ENCODE measurements at places on chromosomes 13 and 19.
A peak's percentile ranks its signal among the peaks of the same experiment; 100 is the strongest.

DNA sequence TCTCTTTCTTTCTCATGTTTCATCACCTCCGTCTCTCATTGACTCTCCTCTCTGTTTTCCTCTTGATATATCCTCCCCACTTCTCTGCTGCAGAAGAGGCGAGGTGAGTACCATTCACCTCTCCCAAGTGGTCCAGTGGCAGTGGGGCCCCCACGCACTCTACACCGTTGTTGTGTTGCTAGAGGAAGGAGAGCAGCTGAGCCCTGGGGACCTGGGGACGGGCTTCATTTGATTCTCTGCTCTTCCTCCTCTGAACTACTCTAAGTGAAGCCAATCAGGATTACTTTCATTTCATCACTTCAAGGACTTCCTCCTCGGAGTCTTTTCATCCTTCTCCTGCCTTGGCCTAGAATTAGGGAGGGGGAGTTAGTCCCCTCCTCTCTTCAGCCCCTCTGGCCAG is 64.6 kb downstream of the CCNE1 start:
- DNase-seq: no peak

DNA sequence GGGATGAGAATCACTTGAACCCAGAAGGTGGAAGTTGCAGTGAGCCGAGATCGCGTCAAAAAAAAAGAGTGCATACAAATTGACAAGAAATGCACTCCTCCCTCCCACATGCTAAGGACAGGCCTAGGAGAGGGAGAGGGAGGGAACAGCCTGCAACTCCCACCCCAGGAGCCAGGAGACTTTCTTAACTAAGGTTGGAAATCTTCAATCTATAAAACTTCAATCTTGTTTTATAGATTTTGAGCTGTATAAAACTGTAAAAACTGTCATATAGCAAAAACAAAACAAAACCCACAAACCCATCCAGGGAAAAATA is 1.3 kb upstream of the SYCN start:
- DNase-seq: no peak

- DNase-seq: no peak
These were observed 6.9 kb downstream of the ZNF787 start for GRCh38 chr19:56114051-56114777.

DNA sequence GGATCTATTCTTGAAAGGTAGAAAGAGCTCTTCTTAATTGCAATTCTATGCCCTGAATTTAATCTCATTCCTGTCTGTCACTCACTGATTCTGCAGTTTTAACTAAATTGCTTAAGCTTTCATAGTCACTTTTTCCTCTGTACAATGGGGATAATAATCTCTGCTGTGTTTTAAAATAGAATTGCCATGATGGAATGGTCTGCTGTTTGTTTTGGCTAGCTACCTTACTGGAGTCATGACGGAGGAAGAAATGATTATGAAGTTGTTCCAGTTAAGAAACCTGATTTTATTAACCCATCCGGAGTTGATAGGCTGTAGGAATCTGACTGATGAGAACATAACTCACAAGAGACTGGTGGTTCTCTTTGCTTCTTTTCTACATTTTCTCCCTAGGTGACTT is 54.9 kb upstream of the ITM2B start:
- DNase-seq: no peak

GRCh38 chr19:1237027-1237659 is 662 bp downstream of the CBARP start:
- DNase-seq: no peak

DNA sequence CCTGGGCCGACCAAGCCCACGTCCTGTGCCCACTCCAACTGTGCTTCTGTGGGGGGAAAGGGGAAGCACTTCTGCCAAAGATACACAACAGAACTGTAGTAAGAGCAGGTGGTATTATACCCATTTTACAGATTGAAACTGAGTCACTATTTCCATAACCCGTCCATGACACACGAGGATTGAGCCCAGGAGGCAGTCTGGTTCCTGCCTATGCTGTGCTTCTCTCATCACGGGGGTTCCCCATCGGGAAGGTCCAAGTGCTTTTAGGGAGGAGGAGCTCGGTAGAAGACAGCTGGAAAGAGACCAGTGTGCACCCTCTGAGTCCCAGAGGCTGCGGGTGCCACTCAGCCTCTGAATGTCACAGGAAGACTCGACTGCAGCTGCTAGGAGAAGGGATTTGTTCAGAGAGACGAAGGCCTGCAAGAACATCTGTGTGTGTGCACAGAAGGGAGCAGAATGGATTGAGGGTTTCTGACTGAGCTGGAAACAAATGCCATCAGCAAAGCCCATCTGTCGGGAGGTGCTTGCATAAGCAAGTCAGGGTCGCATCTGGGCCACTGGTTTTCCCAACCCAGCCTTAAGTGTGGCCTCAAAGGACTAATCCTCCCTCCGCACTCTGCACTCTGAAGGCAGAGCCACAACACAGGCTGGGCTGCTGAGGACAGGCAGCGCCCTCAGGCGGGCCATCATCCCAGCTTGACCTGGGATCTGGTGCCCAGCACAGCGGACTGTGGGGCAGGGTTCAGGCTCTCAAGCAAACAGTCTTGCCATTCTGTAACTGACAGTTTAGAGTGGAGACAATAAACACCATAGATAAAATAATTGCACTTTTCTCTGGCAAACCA is 150.0 kb downstream of the DPF1 start:
- no peak for DNase-seq

- DNase-seq: no peak
These were observed 6.7 kb downstream of the ZNF708 start for GRCh38 chr19:21322528-21322927.

DNA sequence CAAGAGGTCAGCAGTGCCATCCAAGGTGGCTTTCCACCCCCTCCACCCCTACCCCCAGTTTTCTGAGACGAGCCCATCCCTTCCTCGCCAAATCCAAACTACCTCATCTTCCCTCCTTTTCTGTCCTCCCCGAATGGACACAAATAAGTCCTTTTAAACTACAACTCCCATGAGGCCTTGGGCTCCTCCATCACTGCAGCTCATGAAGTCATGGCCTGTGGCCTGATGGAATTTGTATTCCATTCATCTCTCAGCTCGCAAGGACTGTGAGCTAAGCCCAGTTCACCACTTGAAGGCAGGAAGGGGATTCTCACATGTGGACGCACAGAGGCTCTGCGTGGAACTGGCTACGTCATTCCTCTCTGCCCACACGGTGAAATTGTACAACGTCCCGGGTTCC is 12.5 kb downstream of the PTPRH start:
- DNase-seq: no peak

DNA sequence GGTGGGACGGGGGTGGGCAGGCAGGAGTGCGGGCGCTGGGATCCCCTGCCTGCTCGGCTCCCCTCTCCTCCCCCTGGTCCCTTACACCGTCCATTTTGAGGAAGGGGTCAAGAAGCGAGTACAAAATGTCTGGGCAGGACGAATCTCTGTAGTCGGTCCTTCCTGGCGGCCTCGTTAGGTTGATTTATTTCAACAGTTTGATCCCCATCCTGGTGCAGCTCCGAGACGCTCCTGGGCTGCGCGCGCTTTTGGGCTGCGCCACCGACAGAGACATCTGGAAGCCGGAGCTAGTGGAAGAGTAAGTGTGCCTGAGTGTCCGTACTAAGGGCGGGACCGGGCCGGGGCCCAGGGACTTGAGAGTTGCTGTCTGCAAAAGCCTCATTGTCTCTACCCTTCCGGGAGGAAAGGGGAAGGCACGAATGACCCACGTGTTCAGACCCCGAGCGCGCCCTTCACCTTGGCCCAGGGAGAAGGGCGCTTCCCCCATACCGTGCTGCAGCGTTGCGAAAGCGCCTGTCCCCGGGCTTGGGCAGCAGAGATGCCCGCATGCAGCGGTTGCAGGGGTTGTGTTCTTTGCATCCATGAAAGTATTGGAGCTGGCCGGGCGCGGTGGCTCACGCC is 1.8 kb downstream of the ZNF114 start:
- DNase-seq: peak; percentile 30

DNA sequence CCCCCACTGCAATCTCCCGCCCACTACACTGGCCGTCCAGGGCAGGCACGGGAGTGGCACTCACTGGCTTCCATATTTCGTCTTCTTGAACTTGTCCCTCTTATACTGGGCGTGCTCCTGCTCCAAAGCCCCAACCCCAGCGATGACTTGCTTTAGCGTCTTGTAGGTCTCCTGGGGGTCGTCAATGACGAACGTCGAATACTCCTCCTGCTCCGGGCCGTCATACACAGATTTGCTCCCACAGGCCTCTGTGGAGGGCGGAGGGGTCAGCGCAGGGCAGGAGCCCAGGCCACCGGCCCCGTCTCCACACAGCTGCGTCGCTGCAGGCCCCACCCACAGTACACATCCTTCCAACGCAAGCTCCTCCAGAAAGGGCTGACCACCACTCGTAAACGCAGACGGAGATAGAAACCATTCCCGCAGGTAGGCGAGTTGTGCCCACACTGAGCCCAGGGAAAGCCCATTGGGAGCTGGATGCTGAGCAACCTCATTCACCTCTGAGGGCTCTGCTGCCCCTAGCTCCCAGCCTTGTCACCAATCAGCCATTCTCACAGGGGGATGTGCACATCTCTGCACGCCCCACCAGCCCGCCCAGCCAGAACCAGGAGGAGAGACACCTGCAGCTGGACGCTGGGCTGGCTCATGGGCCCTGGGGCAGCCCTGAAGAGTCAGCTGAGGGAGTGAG is 7.9 kb upstream of the C13orf46 start:
- no peak for DNase-seq

- no peak for DNase-seq
These were observed 23.5 kb downstream of the MTUS2 start for GRCh38 chr13:28843639-28844038.

DNA sequence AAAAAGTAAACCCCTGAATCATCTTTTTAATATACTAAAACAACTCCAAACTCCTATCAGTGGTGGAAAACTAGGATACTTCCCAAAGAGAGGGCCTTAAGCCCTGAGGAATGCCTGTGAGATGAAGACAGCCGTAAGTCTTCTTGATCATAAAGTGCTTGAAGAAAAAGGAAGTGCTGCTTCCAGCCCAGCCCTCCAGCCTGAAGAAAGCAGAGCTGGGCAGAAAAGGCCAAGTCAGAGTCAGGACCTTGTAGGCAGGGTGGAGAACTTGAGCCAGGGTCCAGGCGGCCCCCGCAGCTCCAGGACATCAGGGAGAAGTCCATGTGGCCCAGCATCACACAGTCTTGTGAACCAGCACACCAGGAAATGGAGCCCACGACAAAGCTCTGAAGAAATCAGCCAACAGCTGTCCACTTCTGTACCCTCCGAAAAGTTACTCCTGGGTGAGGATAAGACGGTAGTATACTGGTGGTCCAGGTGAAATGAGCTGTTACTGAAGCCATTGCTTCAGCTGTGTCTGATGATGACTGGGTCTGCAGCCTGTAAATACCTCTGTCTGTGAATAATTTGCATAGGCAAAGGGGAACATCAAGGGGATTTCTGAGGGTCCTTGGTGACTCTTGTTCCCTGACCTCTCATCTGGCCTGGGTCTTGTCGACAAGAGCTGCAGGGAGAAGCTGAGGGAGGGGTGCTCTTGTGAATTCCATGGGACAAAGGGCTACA is 18.7 kb upstream of the CRYL1 start:
- DNase-seq: no peak

DNA sequence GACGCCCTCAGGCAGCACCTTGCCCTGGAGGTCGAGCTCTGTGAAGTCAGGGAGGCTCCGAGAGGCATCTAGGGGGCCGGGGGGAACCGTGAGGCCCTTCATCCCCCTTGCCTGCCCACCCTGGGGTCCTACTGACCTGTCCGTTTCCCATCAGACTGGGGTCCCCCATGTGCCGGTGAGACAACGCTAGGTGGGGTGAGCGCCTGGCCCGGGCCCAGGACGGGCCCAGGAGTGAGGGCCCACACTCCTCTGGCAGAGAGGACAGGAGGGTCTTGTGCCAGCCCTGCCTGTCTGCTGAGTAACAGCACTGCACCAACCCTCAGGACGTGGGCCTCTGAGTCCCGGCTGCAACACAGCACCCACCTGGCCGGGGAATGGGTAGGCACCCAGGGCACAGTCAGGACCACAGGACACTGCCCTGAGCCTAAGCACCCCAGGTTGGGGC is 14.4 kb downstream of the DCAF15 start:
- DNase-seq: no peak

DNA sequence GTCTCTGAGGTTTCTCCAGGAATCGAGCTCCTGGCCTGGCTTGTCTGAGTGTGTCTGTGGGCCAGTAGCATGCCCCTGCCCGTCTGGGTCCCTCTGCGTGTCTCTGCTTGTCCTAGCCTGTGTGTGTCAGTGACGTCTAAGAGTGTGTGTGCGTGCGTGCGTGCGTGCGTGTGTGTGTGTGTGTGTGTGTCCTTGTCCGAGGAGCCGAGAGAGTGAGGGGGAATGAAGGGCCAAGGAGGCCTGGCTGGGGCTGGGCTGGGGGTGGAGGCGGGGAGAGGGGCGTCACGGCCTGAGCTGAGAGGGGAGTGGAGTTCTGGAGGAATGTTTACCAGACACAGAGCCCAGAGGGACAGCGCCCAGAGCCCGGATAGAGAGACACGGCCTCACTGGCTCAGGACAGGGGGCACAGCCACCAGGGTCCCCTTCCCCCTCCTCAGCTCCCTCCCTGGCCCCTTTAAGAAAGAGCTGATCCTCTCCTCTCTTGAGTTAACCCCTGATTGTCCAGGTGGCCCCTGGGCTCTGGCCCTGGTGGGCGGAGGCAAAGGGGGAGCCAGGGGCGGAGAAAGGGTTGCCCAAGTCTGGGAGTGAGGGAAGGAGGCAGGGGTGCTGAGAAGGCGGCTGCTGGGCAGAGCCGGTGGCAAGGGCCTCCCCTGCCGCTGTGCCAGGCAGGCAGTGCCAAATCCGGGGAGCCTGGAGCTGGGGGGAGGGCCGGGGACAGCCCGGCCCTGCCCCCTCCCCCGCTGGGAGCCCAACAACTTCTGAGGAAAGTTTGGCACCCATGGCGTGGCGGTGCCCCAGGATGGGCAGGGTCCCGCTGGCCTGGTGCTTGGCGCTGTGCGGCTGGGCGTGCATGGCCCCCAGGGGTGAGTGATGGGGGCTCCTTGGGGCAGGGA is at the start of gene AXL:
Gene AXL, plus strand, starts transcription at position 609 of the 893 bp plus-strand sequence. Its CDS starts 170 bp downstream, at position 779.
- DNase-seq: no peak

- DNase-seq: no peak
These were observed 130.6 kb upstream of the VSTM2B start for GRCh38 chr19:29395111-29395733.

DNA sequence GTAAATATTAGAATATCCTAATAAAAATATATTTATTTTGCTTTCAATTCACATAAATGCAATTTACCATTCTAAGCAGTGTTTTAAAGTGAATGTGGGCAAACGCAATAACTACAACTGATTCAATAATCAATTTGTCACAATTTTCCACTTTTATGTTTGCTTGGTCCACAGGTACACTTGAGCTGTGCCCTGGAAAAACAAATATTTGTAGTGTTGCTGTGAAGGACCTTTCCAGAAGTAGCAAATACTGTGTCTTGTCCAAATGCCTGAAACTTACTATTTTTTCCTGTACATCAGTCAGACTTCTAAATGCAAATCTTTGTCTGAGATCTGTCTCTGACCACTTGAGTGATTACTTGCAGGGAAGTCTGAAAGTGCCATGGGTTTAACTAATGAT is 845.8 kb upstream of the SLITRK5 start:
- no peak for DNase-seq

GRCh38 chr13:94268661-94269060 is 210.8 kb downstream of the DCT start:
- DNase-seq: no peak

Measured in CD8-positive, alpha-beta T cell (primary cell).